Osteoblast (primary cell): ENCODE measurements at places on chromosomes 13 and 19.

DNA sequence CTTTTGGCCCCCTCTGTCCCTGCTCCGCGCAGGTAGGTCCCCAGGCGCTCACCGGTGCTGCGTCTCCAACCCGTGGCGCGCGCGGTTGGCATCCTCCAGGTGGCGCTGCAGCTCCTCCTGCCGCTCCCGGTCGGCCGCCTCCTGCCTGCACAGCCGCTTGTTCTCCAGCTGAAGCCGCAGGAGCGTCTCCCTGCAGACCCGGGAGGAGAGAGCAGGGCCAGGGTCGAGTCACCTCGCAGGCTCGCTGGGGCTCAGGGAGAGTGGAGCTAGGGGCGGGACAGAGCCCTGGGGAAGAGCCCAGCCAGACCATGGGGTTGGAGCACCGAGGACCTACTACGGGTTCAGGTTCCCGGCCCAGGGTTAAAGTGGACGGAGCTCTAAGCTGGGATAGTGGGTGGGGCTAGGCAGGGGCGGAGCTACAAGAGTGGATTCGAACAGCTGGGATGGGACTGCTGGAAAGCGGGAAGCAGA lies 9.3 kb downstream of the HOOK2 start:
- no peaks in the 10 kb centered on the region for H3K27me3 ChIP-seq
- DNase-seq: peak; percentile 100
- no peaks in the 10 kb centered on the region for H3K4me1 ChIP-seq
- peak overlapping the region; percentile 78 for H3K4me3 ChIP-seq

DNA sequence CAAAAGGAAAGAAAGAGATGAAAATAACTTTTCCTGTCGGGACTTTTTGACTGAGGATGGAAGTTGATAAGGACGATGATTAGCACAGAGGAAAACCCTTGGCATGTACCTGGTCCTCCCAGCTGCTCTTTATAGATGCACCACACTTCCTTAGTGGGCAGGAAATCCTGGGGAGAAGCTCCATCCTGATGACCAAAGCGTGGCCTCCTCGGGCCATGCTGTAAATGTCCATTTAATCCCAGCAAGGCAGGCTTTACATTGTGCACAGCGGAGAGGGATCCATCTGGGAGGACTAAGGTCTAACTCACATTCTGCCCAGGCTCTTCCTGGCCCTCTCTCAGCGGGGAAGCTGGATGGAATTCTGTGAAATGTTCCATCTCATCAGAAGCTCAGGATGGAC lies 113.5 kb downstream of the COL4A2 start:
- DNase-seq: no peak
- H3K27me3 ChIP-seq: no peaks in the 10 kb centered on the region
- no peak overlapping the region for H3K4me3 ChIP-seq
- peaks cover 35% of the 10 kb centered on the region for H3K36me3 ChIP-seq
- H3K27ac ChIP-seq: peak overlapping the region; percentile 67
- H3K4me1 ChIP-seq: peaks cover 42% of the 10 kb centered on the region

- H3K4me3 ChIP-seq: no peak overlapping the region
- no peaks in the 10 kb centered on the region for H3K27me3 ChIP-seq
- DNase-seq: peak; percentile 93
- H3K4me1 ChIP-seq: no peaks in the 10 kb centered on the region
These were observed 14.2 kb downstream of the CHERP start for GRCh38 chr19:16527971-16528521.

DNA sequence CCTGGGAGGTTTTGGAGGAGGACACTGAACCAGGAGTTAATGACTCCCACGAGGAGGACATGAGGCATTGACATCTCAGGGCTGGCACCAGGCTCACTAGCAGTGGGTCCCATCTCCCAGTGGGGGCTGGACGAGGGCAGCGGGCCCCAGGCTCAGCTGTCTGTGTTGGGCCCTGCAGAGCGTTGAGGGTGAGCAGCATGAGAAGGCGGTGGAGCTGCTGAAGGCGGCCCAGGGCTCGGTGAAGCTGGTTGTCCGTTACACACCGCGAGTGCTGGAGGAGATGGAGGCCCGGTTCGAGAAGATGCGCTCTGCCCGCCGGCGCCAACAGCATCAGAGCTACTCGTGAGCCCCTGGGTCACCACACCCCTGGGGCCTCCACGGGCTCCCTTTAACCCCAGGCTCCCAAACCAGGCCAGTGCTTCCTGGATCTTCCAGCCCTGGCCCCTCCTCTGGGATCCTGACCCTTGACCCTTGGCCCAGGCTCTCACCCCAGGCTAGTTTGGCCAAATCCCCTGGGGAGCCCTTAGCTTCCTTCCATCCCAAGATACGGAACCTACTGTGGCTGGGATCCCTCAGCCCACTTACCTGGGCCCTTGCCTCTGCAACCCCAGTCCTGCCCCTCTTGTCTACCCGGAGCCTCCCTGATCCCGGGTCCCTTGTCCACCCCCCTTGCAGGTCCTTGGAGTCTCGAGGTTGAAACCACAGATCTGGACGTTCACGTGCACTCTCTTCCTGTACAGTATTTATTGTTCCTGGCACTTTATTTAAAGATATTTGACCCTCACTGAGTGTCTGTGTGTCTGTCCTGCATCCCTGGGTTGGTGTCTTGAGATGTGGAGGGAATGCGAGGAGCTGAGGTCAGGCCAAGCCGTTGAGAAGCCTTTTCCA lies 1.0 kb downstream of the C19orf73 start:
- peaks cover 11% of the 10 kb centered on the region for H3K27me3 ChIP-seq
- no peaks in the 10 kb centered on the region for H3K36me3 ChIP-seq
- peak overlapping the region; percentile 78 for H3K4me3 ChIP-seq

GRCh38 chr13:43159026-43159461 lies 135.7 kb downstream of the DNAJC15 start:
- no peaks in the 10 kb centered on the region for H3K36me3 ChIP-seq
- no peak overlapping the region for H3K27ac ChIP-seq
- peaks cover 16% of the 10 kb centered on the region for H3K4me1 ChIP-seq
- peak; percentile 17 for DNase-seq
- no peaks in the 10 kb centered on the region for H3K27me3 ChIP-seq

GRCh38 chr13:47903836-47904235 lies 97.2 kb downstream of the SUCLA2 start:
- peak; percentile 22 for DNase-seq
- no peaks in the 10 kb centered on the region for H3K4me1 ChIP-seq
- no peaks in the 10 kb centered on the region for H3K27me3 ChIP-seq
- H3K36me3 ChIP-seq: no peaks in the 10 kb centered on the region
- H3K27ac ChIP-seq: peak overlapping the region; percentile 35

- H3K27me3 ChIP-seq: no peaks in the 10 kb centered on the region
- peak; percentile 77 for DNase-seq
- no peak overlapping the region for H3K27ac ChIP-seq
- H3K4me1 ChIP-seq: peaks cover 7% of the 10 kb centered on the region
These were observed 8.0 kb downstream of the ANGPTL8 start for GRCh38 chr19:11247391-11247790.

DNA sequence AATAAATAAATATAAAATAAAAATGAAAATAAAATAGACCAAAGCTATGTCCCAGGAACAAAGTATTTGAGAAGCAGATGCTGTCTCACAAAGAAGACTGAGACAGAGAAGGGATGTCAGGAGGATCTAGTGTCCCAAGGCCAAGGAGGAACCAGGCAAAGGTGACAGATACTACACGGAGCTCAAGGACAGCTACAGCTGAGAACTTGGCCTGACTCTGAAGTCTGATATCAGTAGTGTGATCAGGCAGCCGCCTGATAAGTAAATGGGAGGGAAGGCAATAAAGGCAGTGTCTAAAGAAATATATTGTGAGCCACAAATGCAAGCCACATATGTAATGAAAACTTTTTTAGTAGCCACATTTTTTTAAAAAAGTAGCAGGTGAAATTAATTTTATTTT lies 20.4 kb upstream of the NANOS3 start:
- H3K27ac ChIP-seq: no peak overlapping the region
- peak; percentile 31 for DNase-seq
- H3K27me3 ChIP-seq: no peaks in the 10 kb centered on the region
